K562 (cell line): ENCODE measurements at places on chromosomes 2 and 18. TPM values are rescaled to one million over a fixed set of nuclear protein-coding genes. Genes with fewer than 3 reads are reported as not detected.

Gene CDH19
- not detected in 2 replicates for total RNA-seq

GRCh38 chr2:37635504-37636380 is 35.7 kb downstream of the CDC42EP3 start:
- no peak for DNase-seq

DNA sequence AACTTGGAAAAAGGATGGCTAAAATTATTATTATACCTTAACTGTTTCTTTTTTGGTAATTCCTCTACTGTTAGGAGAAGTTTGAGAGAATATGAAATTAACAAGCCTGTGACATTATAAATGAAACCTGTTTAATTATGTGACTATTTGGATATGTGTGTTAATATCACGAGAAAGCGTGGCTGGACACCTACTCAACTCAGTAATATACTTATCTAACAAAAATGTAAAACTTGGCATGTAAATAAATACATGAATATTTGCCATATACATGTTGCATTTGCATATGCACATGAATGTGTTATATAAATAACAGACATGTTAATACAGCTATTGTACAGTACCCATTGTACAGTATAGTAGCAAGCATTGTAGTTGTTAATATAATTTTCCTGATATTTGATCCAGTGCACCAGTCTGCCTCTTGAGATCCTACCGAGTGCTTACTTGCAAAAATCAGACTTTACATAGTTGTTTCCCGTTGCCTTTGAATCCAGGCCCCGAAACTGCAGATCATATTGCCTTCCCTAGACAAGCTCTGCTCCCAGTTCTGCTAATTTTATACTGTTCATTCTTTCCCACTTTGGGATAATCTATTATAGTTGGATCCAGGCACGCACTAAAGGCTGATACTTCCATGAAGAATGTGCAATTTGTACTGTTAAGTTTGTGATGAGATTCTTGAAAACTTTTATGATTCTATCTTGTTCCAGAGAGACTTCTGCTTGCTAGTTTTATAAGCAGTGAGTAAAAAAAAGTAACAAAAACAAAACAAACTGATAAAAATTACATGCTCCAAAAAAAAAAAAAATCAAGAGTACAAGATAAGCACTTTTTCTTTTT is 395.6 kb downstream of the ARHGAP15 start:
- no peak for DNase-seq

DNA sequence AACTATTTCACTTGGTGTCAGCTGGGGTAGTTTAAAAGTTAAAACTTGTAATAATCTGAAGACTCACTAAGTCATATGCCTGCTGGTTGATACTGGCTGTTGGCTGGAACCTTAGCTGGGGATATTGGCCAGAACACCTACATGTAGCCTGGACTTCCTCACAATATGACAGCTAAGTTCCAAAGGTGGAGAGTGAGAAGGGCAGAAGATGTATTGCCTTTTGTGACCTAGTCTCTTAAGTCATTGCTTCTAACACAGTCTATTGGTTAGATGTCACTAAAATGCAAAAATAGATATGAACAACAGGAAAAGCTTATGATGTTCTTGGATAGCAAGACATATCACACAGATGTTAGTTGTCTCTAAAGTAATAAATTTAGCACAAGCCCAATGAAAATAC is 113.2 kb upstream of the CHAC2 start:
- no peak for DNase-seq

DNA sequence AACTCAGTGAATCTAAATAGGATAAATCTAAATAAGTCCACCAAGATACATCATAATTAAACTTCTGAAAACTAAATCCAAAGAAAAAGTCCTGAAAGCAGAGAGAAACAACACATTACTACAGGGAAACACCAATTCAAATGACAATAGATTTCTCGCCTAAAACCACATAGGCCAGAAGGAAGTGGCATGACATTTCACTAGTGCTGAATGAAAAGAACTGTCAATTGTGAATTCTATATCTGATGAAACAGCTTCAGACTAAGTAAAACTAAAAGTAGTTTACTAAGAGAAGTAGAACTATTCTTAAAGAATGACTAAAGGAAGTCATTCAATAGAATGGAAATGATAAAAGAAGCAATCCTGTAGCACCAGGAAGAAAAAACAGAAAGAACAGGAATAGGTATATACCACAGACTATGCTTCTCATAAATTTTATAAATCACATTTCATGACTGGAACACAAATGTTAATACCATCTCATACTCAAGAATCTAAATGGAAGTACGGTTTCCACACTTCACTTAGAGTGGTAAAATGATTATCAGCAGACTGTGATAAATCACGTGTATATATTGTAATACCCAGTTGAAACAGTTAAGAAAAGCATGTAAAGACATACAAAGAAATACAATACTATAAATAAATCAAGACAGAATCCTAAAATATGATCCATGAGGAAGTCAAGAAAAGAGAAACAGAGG is 46.4 kb downstream of the ASXL2 start:
- no peak for DNase-seq

GRCh38 chr18:35043207-35043606 is 2.0 kb downstream of the MAPRE2 start:
- no peak for DNase-seq
